ENCODE measurements at places on chromosomes 3 and 15.

GRCh38 chr3:87979527-87979926, 79.3 kb downstream of the CGGBP1 start:
- DNase-seq = no peak

DNA sequence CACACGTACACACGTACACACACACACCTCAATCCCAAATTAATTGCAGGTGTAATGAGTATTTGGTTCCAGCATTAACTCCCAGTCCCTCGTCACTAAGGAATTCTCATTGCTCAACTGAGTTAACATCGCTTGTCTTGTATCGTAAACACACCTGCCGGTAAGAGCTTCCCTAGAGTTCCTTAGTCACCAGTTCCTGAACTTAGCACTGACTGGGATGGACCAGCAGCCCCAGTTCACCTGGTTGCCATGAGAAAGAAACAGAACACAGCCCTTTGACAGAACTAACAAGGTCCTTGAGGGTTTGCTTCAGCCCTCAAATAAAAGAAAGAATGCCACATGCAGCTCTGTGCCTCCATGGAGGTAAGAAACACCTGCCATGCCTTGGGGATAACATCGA, 66.3 kb upstream of the SLCO3A1 start:
- DNase-seq = no peak

DNA sequence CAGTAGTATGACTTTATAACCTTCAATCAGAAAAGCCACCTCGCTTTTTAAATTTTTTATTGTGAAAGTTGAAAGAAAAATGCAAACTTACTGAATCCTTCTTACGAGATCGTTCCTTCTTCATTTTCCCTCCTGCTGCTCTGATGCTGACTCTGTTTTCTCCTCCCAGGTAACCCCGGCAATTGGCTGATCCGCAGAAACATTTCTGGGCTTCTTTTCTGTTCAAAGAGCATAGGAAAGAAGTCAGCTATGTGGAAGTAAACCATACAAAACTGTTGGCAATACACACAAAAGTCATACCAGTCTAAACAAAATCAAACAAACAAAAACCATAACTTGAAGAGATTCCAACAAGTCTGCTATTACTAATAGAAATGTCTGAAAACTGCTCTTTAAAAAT, 66.0 kb downstream of the SETD2 start:
- no peak for DNase-seq

GRCh38 chr3:66303491-66303901, 82.7 kb downstream of the SLC25A26 start:
- no peak for DNase-seq

DNA sequence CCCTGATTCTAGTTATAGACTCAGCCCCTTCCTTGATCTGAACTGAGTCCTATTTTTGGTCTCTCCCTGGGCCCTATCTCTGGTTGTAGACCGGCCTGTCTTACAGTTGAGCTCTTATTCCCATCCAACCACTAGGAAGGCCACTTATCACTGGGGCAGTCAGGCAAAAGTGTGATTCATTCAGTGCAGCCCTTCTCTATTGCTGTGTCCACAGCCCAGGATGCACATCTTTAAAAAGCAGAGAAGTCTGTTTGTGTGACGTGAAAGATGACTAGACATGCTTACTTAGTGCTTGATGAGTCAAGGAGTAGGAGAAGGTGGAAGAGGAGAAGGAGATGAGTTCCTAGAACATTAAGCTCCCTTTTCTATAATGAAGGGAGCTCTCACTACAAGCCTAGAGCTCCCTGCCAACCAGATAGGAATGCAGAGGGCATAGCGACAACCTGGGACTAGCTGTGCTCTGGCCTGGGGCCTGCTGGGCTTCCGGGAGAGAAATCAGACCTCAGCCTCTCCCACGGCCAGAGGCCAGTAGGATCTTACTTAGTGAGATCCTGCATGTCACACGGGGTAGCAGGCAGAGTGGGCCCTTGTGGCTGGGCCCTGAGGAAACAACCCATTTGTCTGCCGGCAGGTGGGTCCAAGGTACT, 25.7 kb downstream of the INSYN1 start:
- no peak for DNase-seq

DNA sequence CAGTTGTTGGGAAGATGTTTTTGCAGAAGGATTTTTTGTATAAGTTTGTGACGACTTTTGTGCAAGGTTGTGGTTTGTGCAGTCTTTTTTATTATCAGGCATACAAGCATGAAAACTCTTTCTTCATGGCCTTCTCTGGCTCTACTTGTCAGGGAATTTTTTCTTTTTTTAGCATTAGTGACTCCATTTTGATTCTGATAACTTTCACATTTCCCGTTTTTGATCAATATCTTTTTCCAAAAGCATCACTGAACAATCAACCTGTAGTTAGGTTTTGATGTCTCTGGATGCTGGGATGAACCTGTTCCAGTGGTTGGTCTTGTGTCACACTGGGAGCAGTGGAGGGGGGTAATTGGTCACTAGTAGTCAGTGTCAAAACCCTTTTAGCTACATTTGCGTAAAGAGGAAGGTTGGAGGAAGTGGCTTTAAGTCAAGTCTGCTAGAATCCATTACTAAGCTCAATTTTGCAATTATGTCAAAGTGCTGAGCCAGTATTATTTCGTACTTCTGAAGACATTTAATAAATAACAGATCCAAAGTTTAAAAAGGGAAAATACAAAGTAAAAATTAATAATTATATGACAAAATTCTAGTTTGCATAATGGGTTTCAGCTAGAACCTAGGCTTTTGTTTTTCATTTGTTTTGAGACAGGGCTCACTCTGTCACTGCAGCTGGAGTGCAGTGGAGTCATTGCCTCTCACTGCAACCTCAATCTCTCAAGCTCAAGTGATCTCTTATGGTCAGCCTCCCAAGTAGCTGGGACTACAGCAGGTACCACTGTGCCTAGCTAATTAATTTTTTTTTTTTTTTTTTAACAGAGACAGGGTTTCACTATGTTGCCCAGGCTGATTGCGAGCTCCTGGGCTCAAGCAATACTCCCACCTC, 18.8 kb upstream of the CFAP161 start:
- DNase-seq = no peak

DNA sequence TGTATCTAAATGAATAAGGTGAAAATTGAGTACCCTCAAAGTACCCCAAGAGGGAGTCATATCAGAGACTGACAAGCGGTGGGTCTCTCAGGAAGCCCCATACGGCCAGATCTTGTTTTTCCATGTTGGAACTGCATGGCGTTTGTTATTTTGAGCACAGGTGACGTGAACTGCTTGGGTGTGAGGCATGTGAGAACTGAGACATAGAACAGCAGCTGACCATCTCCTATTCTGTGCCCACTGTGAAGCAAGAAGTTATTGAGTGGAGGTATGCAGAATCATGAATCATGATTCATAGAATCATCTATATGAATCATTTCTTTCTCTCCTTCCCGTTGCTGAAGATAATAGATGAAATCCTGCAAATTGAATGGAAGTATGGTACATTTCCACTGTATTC, 4.6 kb downstream of the VPS8 start:
- no peak for DNase-seq

GRCh38 chr15:48292458-48292857, 38.8 kb upstream of the DUT start:
- no peak for DNase-seq

- peak; percentile 83 for DNase-seq
Measured at GRCh38 chr15:98800437-98801233, 152.3 kb downstream of the IGF1R start.

- DNase-seq = no peak
Measured at GRCh38 chr15:57298204-57298603, 78.1 kb upstream of the CGNL1 start.

DNA sequence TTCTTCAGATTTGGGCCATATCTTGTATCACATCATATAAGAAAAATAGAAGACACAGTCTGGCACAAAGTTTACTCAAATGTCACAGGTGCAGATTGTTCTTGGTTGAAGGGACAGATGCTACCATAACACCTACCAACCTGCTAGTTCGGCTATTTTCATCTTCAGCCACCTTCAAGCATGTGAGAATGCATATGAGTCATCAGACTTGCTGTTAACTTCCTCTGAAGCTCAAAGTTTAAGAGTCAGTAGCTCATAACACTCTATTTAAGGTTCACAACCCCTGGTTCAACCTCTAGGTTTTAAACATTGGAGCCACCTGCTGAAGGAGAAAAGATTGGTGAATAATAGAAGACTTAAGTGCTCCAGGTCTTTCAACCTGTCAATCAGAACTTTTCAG, 522.8 kb downstream of the NLGN1 start:
- DNase-seq = no peak

DNA sequence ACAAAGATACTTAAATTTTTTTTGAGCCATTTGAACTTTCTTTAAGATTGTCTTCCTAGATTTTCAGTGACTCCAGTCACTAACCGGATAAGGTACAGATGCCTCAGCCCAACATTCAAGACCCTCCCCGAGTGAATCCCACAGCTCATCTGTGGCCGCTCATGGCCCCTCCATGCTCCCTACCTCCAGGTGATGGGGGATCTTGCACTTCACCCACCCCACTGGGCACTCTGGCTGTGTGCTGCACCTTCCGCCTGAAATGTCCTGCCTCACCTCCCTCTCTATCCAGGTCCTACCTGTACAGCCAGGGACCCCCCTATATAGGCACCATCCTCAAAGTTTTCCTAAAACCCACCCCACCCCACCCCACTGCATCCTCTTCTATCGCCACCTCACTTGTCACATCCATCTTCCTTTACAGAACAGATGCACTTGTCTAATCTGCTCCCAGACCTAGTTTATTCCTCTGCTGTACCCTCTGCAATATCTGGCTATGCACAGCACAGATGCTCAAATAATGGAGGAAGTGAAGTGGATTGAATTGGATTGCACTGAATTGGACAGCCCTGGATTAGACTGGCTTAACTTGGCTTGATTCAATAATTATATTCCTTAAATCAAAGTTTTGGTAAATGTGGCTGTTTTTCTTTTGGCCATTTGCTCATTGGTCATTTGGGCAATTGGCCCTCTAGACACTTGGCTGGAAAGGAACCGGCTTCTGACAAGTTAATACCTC, 24.5 kb downstream of the NTRK3 start:
- no peak for DNase-seq

- peak; percentile 42 for DNase-seq
Measured at GRCh38 chr15:51132384-51133139, 37.9 kb upstream of the TNFAIP8L3 start.

GRCh38 chr3:175951047-175951694, 1092.0 kb downstream of the NAALADL2 start:
- peak; percentile 39 for DNase-seq

DNA sequence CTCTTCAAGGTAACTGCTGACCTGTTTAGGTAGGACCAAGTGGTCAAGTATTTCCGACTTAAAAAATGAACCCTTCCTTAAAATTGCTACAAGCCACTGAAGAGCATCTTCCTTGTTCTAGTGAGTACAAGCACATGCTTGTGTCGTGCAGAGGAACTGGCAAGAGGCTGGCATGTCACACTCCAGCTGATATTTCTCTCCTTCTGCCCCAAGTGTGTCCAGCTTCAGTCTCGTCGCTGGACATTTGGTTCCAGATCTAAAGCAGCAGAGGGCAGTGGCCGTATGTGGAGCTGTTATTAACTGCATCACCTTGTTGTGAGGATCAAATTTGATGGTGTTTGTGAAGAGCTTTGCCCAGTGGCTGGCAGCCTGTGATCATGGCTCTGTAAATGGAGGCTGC, 10.0 kb downstream of the RBP2 start:
- DNase-seq = no peak

GRCh38 chr15:90190606-90191343, 10.4 kb upstream of the SEMA4B start:
- DNase-seq = no peak

DNA sequence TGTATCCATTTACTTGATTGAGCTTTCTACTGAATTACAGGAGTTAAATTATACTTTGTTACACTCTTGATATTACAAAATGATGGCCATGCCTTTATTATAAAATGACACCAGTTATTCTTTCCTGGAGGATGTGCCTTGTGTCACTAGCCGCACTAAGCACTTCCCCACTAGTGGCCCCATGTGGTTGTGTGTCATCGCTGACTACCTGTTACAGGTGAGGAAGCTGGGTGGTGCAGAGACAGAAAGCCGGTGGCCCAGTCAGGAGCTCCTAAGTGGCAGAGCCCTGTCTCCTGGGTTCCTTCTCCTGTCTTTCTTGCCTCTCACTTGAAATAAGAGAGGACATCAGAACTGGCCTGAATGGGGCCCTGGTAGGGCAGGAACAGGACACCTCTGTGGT, 96.8 kb downstream of the IGF1R start:
- DNase-seq = no peak

DNA sequence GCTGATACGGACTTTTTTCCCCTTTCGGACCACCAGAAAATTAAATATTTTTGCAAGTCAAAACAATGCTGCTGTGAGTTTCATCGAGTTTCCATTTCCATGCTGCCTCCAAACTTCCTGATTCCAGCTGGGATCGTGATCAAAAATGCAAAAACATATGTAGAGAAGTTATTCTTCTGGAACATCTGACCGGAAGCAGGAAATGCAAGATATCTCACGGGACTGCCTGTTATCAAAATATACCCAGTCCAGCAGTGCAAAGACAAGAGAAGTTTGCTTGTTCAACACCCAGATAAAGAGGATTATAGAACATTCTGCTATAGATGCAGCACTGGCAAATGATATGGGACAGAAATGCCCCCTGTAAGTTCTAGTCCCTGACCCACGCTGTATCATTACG, 726.7 kb upstream of the NR2F2 start:
- no peak for DNase-seq

Data from ELF-1 (cell line).